ENCODE measurements at places on chromosomes 16 and 17.

- peak; percentile 78 for DNase-seq
Observed at GRCh38 chr16:28182183-28182582, 29.6 kb downstream of the XPO6 start.

DNA sequence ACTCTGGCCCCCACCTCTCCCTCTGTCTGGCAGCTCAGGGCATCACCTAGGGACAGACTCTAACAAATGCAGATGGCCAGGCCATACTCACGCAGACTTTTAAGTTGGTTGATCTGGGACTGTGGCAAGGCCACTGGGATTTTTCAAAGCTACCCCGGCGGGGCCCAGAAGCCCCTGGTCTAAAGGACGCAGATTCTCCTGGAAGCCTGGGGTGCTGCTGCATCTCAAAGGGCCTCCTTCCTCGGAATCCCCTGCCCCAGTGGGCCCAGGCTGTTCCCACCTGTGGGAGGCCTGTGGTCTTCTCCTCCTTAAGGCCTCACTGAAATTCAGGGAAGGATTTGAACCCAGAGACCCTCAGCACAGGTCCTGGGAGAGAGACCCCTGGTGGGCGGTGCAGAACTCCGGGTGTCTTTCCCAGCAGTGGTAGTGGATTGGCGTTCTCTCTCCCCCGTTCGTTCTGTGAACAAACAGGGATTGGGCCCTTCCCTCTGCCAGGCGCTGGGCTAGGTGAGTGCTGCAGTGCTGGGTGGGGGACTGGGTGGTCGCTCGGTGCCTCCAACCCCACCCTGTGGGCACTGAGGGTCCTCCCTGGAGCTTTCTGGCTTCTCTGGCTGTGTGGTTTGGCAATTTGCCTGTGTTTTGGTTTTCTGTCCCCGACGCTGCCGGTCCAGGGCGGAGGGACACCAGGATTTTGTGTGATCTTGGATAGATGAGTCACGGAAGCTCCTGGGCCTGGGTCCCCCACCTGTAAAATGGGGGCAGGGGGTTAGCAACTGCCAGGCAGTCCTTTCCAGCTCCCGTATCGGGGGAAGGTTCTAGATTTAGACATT is 160.5 kb upstream of the GSE1 start:
- DNase-seq = no peak

DNA sequence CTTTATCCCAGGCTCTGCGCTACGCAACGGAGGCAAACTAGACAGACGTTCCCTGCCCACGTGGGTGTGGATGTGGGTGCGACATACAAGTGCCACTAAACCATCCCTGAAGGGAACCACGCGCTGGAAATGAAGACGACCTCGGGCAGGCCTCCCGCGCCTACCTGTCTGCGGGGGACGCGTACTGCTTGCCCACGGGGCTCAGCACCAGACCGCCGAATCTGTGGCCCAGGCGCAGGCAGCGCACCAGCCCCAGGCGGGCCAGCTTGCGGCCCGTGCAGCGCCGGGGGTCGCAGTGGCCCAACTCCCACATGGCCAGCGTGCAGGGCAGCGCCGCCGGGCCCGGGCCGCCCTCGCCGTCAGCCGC is 480 bp downstream of the TSR3 start:
- DNase-seq = no peak

- no peak for DNase-seq
Observed at GRCh38 chr17:48148029-48148770, 40.6 kb downstream of the SNX11 start.

GRCh38 chr17:78322858-78323455 is 36.9 kb downstream of the SOCS3 start:
- DNase-seq = no peak

DNA sequence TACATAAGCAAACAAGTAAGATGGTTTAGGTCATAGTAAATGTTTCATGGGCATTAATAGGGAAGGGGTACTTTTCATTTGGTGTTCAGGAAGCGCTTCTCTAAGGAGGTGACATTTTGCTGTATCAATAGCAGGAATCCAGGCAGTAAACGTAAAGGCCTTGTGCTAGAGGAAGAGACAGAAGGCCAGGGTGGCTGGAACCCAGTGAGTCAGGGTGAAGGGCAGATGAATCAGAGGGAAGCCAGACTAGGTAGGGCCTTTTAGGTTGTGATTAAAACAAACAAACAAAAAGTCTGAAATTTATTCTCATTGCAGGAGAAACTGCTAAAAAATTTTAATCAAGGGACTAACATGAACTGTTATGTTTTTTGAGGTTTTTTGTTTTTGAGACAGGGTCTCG is 6.5 kb downstream of the BMERB1 start:
- peak; percentile 43 for DNase-seq

- no peak for DNase-seq
Observed at GRCh38 chr16:21075252-21075651, 75.4 kb downstream of the DNAH3 start.

- no peak for DNase-seq
Observed at GRCh38 chr16:57446531-57447185, 527 bp downstream of the CIAPIN1 start.

GRCh38 chr17:43723697-43724359 is 34.8 kb downstream of the SOST start:
- peak; percentile 94 for DNase-seq

- peak; percentile 31 for DNase-seq
Observed at GRCh38 chr17:40915721-40916256, 21.7 kb downstream of the KRT23 start.

DNA sequence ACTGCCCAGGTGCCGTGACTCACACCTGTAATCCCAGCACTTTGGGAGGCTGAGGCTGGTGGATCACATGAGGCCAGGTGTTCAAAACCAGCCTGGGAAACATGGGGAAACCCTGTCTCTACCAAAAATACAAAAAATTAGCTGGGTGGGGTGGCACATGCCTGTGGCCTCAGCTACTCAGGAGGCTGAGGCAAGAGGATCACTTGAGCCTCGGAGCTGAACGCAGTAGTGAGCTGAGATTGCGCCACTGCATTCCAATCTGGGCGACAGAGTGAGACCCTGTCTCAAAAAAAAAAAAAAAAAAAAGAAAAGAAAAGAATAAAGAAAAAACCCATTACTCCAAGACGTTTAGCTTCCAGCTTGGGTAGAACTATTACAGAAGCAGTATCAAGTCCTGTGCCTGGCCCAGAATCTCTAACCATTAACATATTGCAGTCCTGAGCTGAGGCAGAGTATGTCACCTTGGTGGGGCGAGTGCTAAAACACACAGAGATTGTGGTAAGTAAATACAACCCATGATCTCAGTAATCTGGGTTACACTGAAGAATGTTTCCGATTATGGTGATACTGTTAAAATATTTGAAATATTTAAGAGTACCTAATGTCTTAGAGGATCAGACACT is 23.2 kb upstream of the CFAP20 start:
- DNase-seq = no peak

GRCh38 chr17:64315032-64315490 is 52.0 kb upstream of the TEX2 start:
- no peak for DNase-seq

GRCh38 chr17:35774499-35774898 is 13.8 kb downstream of the C17orf50 start:
- no peak for DNase-seq

- no peak for DNase-seq
Observed at GRCh38 chr17:70100983-70101382, 26.0 kb downstream of the KCNJ16 start.

- no peak for DNase-seq
Observed at GRCh38 chr16:67539691-67540635, 11.3 kb downstream of the RIPOR1 start.

GRCh38 chr17:60327134-60327900 is 64.6 kb downstream of the USP32 start:
- no peak for DNase-seq

GRCh38 chr16:56331915-56332314 is 93.4 kb downstream of the AMFR start:
- no peak for DNase-seq

DNA sequence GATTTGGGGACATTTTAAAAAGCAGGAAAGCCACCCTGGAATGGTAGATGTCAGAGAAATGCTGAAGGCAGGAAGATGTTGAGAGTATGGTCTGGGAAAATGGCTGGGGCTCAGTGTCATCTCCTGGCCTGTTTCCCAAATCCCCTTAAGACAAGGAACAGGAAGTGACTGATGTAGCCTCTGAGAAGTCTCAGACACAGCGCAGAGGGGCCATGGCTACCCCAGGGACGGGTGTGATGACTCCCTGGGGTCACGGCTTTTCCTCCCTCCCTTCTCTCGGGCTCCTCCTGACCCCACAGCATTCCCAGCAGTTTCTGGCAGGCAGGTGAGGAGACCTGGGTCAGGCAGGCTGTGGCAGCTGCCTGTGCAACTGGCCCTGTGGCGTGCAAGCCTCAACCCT is 45.4 kb downstream of the RAP1GAP2 start:
- no peak for DNase-seq

DNA sequence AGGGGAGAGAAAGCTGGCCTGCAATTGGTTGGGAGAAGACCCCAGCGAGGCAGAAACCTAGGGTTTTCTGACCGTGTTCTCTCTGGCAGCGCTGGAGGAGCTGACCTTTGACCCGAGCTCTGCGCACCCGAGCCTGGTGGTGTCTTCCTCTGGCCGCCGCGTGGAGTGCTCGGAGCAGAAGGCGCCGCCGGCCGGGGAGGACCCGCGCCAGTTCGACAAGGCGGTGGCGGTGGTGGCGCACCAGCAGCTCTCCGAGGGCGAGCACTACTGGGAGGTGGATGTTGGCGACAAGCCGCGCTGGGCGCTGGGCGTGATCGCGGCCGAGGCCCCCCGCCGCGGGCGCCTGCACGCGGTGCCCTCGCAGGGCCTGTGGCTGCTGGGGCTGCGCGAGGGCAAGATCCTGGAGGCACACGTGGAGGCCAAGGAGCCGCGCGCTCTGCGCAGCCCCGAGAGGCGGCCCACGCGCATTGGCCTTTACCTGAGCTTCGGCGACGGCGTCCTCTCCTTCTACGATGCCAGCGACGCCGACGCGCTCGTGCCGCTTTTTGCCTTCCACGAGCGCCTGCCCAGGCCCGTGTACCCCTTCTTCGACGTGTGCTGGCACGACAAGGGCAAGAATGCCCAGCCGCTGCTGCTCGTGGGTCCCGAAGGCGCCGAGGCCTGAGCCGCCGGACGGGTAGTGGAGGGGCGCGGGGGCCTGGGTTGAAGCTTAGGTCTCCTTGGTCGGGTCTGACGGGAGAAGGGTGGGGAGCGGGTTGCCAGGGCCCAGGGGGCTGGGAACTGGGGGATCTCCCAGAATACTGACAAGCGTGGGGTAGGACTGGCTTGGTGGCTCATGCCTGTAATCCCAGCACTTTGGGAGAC is 7.4 kb upstream of the PYDC1 start:
- no peak for DNase-seq

GRCh38 chr16:57041182-57042156 is 50.9 kb upstream of the CPNE2 start:
- no peak for DNase-seq

- peak; percentile 31 for DNase-seq
Observed at GRCh38 chr16:55711959-55712876, 56.4 kb downstream of the SLC6A2 start.

DNA sequence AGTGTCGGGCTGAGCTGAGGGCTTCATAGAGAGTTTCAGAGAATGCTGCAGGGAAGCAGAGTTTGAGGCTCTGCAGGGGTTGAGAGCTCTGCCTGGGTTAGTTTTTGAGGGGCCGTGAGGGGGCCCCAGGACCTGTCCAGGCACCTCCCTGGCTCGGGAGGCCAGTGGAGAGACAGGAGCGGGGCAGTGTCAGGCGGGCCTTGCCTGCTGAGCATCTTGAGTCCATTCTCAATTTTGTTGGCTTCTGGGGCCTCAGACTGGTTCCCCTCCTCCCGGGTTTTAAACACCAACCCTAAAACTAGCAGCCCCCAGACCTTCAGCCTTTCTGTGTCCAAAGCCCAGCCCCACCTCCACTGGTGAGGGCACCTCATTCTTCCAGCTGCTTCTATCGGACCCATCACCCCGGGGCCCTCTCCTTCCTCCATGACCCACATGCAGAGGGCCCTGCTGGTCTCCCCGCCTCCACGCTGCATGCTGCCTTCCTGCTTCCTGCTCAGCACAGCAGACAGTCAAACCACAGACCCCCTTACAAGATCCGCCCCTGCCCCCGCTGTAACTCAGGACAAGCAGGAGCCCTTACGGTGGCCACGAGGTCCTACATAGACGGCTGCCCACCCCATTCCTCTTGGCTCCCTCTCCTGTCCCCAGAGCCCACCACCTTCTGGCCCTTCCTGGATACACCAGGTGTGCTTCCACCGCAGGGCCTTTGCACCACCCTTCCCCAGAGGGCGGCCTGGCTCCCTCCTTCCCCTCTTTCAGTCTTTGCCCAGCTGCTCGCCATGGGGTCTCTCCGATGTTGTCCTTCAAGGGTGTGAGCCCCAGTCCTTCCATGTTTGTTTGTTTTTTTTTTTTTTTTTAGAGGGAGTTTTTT is 3.8 kb downstream of the RNF213 start:
- DNase-seq = no peak

DNA sequence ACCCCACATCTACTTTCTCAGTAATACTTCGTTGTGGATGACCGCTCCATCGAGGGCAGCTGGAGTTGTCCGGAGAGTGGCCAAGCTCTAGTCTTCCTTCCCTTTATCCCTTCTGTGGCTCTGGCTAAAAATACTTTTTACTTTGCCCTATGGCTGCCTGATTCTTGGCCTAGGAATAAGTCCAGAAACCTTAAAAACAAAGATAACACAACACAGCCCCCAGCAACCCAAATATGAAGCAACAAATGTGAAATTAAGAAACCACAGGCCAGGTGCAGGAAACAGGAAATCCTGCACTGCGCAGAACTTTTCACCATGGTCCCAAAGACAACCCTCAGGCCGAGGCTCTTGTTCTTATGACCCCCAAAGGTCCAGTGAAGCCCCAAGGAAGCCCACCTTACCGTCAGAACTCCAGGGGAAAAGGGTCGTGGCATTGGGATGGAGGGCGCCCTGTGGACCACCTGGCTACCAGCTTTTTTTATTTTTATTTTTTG is 26.0 kb downstream of the TK2 start:
- no peak for DNase-seq

- DNase-seq = no peak
Observed at GRCh38 chr17:2844416-2844815, 48.2 kb downstream of the RAP1GAP2 start.

DNA sequence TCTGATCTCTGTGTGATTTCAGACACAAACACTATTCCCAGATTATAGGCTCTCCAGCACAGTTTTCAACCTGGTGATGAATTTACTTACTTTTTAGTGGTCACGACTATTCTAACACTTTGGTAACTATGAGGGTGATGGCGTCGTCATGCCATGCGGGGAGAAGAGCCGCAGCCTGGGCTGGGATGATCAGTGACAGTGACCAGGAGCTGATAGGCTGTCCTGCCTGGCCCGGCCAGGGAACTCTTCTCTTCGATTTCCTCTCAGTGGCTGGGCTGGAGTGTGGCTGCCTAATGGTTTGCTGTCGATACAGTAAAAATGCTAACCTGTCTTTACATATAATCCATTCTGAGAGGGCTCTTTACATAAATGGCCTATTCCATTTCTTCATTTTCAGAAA is 113.1 kb downstream of the IRX3 start:
- DNase-seq = no peak

GRCh38 chr16:64857411-64857810 is 264.5 kb downstream of the CDH11 start:
- no peak for DNase-seq

All from RCC 7860 (cell line).